ENCODE measurements at places on chromosomes 1 and 21.

GRCh38 chr1:9890224-9890731 lies 19.8 kb downstream of the CTNNBIP1 start:
- DNase-seq: no peak

DNA sequence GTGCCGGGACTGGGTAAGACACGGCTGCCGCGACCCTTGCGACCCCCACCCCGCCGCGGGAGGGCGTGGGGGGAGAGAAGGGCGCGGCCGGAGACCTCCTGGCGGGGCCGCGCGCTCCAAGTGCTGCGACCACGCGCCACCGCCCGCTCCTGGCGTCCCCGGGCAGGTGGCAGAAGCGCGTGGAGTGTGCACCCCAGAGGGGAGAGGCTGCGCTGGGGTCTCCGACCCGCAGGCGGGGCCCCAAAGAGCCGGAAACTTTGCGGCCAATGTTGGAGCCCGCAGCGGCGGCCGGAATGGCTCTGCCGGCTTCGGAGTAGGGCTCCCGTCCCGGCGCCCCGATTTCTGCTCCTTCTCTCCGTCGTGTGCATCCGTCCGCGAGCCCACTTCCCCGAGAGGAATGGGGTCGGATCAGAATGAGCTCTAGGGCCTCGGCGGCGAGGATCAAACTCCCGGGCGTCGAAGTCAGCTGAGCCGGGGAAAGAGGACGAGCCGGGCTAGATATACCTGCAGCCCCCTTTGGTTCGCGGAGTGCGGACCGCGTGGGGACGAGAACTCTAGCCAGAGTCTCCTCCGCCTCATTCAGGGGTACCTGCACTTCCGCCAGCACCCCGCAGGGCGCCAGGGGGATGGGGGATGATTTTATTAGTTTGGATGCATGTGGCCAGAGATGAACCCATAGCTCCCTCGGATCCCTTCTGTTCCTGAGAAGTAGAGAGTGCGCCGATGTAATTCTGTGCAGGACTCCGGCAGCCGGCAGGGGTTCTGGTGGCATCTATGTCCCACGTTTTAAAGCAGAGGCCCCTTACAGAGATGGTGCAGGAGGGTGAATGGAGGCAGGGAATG lies 751 bp downstream of the STUM start:
- no peak for DNase-seq

GRCh38 chr1:7209336-7209735 lies 424.1 kb downstream of the CAMTA1 start:
- DNase-seq: no peak

GRCh38 chr1:7456722-7457082 lies 314.4 kb upstream of the VAMP3 start:
- no peak for DNase-seq

DNA sequence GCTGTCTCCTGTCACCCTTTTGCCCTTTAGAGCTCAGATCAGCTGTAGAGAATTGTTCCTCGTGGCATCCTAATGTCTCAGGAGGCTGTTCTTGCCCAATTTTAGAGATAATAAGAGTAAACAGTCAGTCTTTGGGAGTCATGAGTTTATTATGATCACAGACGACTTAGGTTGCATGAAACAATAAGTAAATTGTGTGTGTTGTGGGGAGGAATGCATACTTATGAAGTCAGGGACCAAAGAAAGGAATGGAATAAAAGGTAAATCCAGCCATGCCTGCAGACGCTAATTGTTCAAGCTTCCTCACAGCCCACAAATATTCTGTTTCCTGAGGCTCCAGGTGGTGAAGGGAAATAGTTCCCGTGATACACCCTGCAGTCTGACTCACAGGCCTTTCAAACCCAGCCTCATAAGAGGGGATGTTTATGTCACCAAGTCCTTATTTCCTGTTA lies 897 bp downstream of the EPHX4 start:
- DNase-seq: peak; percentile 8

- no peak for DNase-seq
Measured at GRCh38 chr1:119974013-119974412, 77.7 kb upstream of the ADAM30 start.

- DNase-seq: no peak
Measured at GRCh38 chr1:101101360-101101759, 75.8 kb upstream of the DPH5 start.

- no peak for DNase-seq
Measured at GRCh38 chr1:181608948-181609347, 125.6 kb downstream of the CACNA1E start.

GRCh38 chr1:212671342-212672031 lies 28.2 kb downstream of the BATF3 start:
- no peak for DNase-seq

DNA sequence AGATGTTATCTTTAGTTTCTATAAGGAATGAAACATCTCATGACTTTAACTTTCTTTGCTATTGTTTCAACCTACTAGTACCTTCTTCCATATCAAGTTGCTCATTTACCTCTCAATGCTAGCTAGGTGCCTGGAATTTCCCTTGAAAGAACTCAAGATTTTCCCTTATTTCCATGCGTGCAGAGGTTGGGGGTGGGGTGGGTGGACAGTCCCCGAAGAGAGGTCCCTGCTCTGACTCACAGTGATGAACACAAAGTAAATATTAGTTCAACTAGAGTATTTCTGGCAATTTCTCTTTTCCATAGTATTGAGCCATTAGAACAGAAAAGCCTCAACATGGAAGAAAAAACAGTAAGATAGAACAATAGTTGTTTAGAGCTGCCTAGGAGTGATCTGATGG lies 239.0 kb upstream of the ZP4 start:
- DNase-seq: no peak

GRCh38 chr1:168960114-168960513 lies 146.4 kb upstream of the ATP1B1 start:
- no peak for DNase-seq

DNA sequence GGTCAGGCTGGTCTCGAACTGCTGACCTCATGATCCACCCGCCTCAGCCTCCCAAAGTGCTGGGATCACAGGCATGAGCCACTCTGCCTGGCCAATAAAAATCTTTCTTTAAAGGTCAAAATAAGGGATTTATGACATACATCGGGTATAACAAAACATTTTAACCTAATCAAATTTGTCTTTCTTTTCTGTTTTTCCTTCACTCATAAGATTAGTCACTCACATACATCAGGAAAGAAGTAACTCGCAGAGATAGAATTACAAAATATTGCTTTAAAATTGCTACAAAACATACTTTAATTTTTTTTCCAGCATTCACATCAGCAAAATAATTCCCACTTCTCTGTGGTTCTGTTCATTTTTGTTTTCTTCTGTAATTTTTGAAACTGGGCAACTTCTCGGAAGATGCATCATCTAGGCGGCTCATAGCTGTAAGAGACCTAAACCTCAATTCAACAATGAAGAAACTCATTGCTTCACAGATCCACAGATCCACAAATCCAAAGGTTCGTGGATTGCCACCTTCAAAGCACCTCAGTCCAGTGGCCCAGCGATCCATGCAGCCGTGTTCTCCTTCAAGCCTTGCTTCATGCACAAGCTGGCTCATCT lies 39.7 kb downstream of the NEK2 start:
- no peak for DNase-seq

GRCh38 chr1:119564548-119564947 lies 57.5 kb downstream of the HSD3B1 start:
- DNase-seq: no peak

DNA sequence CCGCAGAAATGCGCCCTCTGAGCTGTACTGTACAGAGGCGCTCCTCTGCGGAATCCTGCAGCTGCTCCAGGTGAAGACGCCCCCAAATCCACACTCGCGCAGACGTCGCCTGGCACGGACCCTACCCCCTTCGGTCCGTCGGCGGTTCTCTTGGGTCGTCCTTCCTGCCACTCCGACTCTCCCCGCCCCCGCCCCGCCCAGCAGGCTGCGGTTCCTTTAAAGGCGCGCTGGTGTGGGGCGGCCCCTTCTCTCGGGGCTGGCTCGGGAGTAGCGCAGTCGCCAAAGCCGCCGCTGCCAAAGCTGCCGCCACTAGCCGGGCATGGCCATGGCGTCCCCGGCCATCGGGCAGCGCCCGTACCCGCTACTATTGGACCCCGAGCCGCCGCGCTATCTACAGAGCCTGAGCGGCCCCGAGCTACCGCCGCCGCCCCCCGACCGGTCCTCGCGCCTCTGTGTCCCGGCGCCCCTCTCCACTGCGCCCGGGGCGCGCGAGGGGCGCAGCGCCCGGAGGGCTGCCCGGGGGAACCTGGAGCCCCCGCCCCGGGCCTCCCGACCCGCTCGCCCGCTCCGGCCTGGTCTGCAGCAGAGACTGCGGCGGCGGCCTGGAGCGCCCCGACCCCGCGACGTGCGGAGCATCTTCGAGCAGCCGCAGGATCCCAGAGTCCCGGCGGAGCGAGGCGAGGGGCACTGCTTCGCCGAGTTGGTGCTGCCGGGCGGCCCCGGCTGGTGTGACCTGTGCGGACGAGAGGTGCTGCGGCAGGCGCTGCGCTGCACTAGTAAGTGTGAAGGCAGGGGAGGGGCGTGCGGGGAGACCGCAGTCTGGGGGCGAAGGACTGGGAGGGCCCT lies at the start of gene RASSF5:
Gene RASSF5 (plus strand): TSS at position 248 of the 846 bp plus-strand sequence. CDS start 72 bp downstream, at position 320.
- DNase-seq: peak; percentile 78

GRCh38 chr1:147837129-147837963 lies 65.2 kb upstream of the GJA8 start:
- no peak for DNase-seq

GRCh38 chr1:224745394-224745793 lies 129.3 kb downstream of the CNIH3 start:
- DNase-seq: no peak

DNA sequence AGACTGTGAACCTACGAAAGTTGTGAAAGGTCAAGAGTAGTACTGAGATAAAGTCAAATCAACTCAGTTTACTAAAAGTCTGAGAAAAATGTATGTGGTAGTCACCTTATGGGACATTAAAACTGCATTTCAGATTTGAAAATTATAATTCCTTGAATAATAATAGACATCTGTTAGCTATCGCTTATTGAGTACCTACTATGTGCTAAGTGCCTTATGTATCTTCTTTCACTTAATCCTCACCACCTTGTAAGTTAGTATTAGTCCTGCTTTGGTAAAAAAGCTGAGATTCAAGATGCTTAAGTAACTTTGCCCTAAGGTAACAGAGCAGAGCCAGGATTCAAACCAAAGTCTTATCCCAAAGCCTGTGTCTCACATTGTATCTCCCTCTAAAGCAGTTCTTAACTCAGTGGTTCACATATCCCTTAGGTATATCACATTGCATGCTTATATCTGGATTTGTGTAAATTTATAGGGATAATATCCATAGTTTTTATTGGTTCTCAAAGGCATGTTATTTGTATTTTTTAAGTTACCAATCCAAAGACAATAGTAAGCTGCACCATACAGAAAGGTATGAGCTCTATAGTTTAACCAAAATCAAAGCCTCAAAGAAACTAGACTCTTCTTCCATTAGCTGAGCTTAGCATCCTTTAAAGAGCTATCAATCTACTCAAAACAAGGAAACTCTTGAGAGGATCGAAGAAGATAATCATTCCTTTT lies 865 bp downstream of the PIGC start:
- no peak for DNase-seq

DNA sequence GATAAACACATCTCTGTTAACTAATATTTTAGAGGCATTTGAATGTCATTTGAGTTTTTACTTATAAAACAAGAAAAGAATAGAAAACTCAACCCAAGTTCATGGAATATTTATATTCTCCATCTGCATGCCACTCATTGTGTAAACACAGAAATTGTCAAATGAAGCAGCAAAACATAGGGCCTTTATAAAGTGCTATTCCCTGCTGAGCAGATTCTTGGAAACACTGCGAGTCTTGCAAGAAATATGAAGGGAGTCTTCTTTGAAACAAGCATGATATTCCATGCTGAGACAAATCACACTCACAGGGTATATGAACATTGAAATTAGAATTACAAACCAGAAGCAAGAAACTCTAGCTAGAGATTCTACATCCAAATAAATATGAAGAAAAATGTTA lies 655.8 kb downstream of the BRINP3 start:
- DNase-seq: no peak
